ENCODE measurements at places on chromosomes 1 and 21.
A peak's percentile ranks its signal among the peaks of the same experiment; 100 is the strongest.

GRCh38 chr21:36664662-36664990, 34.3 kb upstream of the SIM2 start:
- no peak for DNase-seq

GRCh38 chr1:151568626-151569088, 28.5 kb downstream of the TUFT1 start:
- DNase-seq: no peak

GRCh38 chr21:43697758-43698643, 20.9 kb upstream of the PDXK start:
- DNase-seq: no peak

GRCh38 chr1:36585569-36586548, 103.1 kb upstream of the CSF3R start:
- no peak for DNase-seq

- DNase-seq: no peak
Measured at GRCh38 chr1:155011004-155011416, 8.4 kb downstream of the ZBTB7B start.

DNA sequence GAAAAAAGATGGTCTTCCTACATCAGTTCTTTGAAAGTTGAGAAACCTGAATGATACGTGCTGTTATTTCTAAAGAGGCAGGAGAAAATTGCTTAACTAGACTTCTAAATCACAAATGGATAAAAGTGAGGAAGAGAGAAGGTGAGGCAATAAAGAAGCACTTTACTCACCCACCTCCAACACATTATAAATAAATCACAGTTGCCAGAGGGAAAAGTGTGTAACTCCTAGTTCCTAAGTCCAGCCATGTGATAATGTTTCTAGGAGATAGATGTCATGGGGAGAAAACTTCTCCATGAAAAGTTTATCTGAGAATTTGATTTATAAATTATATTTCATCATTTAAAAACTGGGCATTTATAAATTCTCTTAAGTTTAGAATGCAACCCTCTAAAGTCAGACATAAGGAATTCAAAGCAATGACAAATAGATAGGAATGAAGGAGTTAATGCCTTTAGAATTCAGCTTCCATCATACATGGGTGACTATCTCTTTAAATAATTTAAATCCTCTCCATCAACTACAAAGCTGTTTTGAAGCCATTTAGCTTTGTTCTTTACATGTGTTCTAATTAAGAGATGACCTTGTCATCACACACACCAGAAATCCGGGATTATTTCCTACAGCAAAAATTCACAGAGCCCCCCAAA, 60.0 kb downstream of the NRIP1 start:
- no peak for DNase-seq

GRCh38 chr1:50110151-50110550, 1.4 kb downstream of the ELAVL4 start:
- DNase-seq: no peak

DNA sequence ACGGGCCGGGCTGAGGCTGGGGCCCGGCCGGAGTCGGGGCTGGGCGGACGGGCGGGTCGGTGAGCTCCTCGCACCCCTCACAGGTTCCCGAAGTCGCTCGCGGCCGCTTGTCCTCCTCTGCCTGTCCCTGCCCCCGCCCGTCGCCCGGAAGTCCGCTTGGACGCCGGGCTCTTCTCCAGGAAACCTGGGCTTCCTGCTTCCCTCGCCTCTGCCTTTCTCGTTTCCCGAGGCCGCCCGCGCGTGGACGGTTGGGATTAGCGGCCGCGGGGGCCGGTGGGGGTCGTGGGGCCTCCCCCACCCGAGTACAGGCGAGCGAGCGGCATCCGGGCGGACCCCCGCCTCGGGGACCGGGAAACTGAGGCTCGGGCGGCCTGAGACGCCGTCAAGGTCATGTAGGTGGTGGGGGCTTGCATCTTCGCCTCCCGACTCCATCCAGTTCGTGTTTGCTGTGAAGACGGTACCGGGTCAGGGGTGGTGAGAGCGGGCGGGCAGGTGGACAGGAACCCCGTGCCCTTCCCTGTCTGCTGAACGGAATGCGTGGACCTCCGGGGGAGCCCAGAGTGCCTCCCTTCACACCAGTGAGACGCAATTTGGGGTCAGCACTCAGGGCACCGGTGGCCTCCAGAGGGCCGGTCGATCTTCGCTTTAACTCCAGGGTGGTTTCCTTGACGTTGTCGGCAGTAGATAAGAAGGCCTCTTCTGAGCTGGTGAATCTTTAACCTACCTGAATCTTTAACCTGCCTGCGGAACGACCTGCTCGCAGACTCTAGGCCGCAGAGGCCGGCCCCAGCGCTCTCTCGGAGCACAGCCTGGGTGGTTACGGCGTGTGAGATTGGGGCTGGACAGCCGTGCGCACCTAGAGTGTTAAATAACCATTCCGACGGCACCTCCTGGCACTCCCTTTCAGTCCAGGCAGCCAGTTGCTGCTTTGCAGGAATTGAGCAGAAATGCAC, 686 bp downstream of the ARF1 start:
- DNase-seq: peak; percentile 44

Data from prostate gland (tissue), 2 donors.